ENCODE measurements at places on chromosomes 5 and 9. TPM values are rescaled to one million over a fixed set of nuclear protein-coding genes. Genes with fewer than 3 reads are reported as not detected.

Gene ATP10B
- not detected for total RNA-seq

Gene SAXO1
- not detected for total RNA-seq

Gene NIM1K
- total RNA-seq, result not detected

Gene BSPRY
- total RNA-seq, result not detected

Gene SPINK1
- total RNA-seq, result not detected

Gene SPATA24
- total RNA-seq, result 9.7 TPM

Gene RASGRF2
- 3.6 TPM for total RNA-seq

Gene PCDHA9
- not detected for total RNA-seq

Gene TNC
- 4.2 TPM for total RNA-seq

Gene IFNE
- 0.92 TPM for total RNA-seq

Gene PLAC8L1
- total RNA-seq, result not detected

Gene FBN2
- 8.9 TPM for total RNA-seq

Gene GADD45G
- total RNA-seq, result 3.5 TPM

Gene SGCD
- 0.49 TPM for total RNA-seq

Gene CCDC192
- total RNA-seq, result not detected

Gene SNCAIP
- total RNA-seq, result not detected

Gene FAM78A
- 0.64 TPM for total RNA-seq

Gene SLC46A2
- not detected for total RNA-seq

Gene FOXD4L5
- not detected for total RNA-seq

Gene DAB2IP
- 6.8 TPM for total RNA-seq
